CD4-positive, alpha-beta T cell treated with Interleukin-6 for 4 hours (primary cell): ENCODE measurements at places on chromosomes 2 and 18.

DNA sequence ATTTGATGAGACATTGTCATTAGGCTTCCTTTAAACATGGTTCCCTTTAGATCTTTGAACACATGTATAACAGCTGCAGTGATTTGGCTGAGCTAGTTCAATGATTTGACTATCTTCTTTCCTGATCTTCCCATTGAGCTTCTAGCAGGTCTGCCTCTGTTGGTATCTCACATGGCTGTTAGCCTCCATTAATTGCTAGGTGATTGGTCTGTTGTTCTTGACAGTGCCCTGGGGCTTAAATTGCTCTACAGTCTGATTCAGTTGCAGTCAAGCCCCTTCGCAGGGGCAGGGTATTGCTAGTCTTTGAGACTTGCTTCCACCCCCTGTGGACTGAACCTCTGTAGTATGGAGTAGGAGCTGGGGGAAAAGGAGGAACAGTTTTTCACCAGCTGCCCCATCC, 24.1 kb downstream of the SKA1 start:
- no peak for DNase-seq

DNA sequence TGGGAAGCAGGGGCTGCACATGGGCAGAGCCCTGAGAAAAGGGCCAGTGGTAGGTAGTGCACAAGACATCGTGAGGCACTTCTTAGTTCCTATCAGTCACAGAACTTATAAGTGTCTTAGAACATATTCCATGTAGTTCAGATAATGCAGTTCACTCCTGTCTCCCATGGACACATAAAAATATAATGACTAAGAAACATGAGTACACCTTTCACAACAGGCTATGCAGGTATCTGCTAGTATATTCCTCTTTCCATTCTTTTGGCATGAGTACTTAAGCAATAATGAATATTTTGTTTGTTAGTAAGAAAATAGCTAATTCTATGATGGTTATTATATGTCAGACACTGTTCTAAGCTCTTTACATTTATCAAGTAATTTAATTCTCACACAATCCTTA, 808.4 kb downstream of the BCL11A start:
- DNase-seq, result no peak

GRCh38 chr2:223048519-223048918, 3.5 kb upstream of the KCNE4 start:
- no peak for DNase-seq

GRCh38 chr18:75285876-75286275, 75.3 kb downstream of the TSHZ1 start:
- DNase-seq, result no peak

- no peak for DNase-seq
Measured at GRCh38 chr2:43082111-43082894, 144.1 kb downstream of the ZFP36L2 start.

DNA sequence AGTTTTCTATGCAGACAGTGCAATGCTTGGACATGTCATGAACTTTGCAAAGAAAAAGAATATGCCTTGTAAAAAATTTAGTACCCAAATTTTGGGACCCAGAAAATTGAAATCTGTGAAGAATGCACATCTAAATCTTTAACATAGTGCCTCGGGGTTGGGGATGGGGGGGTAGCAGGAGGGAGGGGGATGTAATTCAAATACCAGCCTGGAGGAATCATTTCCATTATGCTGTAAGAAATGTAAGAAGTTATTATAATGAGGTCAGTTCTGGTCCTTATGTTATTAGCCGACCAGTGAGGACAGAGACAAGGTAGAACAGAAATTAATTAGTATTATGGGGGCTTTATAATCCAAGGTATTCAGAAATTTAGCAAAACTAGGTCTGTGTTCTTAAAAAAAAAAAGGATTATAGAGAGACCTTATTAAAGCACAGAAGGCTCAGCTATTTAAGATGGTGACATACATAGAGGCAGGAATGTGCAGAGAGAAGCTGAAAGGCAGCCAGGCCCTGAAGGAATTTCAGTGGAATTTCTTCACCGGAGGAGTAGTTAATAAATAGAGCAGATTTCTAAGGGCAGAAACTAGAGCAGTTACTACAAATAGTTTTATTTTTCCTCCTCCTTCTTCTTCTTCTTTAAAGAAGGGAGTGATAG, 89.0 kb upstream of the RBMS1 start:
- no peak for DNase-seq

DNA sequence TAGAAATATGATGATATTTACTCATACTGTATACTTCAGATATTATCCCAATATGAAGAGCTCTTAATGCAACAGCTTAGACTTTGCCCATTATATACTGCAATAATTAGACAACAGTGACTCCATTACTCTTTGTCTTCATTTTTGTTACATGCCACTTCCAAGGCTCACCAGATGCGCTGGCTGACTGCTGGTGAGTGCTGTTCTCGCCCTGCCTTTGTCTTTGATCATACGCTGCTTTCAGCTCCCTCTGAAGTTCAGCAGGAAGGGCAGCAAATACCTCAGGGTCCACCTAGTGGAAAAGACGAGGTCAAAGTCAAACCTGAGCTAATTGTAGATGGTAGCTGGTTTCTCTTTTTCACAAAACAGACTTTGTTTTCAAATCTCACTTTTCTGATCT, 66.3 kb downstream of the EIF5B start:
- no peak for DNase-seq

- DNase-seq, result no peak
Measured at GRCh38 chr2:176038694-176039093, 36.6 kb upstream of the LNPK start.

DNA sequence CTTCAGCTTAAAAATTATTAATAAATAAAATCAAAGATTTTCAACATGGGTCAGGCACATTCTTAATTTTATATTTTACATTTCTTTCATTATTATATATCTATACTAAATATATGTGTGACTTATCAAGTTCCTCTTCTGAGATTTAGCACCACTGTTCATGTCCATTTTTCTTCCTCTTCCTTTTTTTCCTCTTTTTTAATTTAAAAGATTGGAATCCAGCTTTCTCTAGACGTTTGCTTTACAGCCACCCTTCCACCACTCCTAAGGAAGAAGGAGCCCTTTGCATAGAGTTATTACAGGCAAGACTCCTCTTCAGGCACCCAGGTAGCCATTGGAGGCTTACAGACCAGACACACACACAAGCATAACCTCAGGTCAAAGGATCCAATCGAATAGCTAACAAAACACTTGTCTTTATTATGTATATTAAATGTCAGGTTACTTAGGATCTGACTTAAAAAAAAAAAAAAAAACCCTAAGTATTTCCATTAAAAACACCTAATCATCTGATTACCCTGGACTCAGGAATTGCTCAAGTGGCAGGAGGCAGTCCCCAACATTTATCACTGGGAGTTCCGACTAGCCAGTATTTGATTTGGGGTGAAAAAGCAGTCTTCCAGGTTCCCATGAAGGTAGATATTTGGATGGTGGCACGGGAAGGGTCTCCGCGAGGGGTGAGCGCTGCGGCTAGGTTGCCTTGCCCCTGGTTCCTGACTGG, 2.4 kb upstream of the ZEB2 start:
- no peak for DNase-seq

DNA sequence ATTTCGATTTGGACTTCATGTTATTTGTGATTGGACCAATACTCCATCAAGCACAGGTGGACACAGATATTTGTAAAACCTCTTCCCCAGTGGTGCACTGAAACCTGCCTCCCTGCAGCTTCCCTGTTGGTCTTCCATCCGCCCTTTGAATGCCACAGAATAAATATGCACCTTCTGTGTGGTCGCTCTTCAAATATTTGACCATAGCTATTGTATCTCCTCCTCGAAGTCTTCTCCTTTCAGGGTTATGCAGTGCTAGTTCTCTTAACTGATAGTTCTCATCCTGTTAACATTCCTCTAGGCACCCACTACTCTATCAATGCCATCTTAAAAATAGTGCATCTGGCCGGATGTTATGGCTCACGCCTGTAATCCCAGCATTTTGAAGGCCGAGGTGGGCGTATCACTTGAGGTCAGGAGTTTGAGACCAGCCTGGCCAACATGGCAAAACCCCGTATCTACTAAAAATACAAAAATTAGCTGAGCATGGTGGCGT, 12.5 kb downstream of the SPATS2L start:
- DNase-seq, result no peak

GRCh38 chr2:2748399-2749205, 417.5 kb upstream of the MYT1L start:
- DNase-seq, result no peak

DNA sequence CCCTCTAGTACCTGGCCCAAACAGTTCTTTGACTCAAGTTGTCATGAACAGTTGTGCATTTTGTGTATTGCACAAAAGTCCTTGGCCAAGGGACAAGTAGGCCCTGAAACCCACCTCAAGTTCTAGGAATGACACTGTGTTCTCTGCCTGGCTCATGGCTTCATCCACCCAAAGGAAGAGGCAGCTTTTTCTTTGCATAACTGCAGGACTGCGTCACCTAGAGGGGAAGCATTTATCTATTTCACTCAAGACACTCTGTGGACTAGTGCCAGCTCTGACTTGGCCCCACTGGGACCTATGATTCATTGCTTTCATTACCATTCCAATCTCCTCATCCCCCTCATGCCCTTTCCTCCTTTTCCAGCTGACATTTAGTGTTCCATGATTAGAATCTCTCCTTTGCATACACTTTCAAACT, 119.3 kb upstream of the SIX2 start:
- DNase-seq, result no peak

DNA sequence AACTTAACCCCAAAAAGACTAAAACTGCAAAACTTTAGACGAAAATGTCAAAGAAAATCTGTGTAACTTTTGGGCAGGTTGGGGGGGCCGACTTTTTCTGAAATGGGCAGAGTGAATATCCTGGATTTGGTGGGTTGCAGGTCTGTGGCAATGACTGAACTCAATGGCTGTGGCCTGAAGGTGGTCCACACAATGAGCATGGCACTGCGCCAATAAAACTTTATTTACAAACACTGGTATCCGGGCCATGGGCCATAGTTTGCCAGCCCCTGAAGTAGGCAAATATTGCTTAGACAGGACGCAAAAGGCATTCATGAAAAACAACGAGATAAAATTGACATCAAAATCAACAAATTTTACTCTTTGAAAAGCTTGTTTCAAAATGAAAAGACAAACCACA, 66.2 kb downstream of the RTP5 start:
- DNase-seq, result no peak

DNA sequence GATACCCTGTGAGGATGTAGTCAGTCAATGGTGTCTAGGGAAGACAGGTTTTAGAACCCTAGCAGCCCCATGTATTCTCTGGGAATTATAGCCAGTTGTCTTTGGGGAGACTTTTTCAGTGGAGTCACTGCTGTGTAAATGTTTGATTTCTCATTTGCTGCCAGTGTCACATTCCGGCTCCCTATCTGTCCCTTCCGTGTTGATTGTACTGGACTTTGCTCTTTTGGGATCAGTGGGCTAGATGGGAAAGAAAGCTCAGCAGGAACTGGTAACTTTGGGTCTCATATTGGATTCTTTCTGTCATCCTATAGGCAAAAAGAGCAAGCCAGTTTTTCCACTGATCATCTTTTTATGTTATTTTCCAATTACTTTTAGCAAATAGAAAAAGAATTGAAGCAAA, 70.1 kb downstream of the GTF3C3 start:
- DNase-seq, result no peak

DNA sequence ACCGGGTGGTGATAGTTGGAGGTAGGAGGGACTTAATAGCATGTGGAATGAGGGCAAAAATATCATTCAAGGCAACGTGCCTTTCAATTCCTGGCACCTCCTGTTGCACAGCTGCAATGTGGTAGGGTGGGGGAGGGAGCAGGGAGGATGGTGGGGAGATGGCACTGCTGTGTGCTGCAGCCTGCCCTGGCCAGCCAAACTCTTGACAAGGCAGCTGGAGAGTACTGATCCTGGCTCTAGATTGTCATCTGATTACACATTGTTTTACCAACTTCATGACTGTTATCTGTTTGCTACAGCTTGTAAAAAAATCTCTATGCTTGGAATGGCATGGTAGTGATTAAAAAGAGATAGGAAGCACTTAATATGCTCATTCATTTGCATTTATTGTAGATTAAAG, 47.7 kb downstream of the PLCL1 start:
- DNase-seq, result no peak

DNA sequence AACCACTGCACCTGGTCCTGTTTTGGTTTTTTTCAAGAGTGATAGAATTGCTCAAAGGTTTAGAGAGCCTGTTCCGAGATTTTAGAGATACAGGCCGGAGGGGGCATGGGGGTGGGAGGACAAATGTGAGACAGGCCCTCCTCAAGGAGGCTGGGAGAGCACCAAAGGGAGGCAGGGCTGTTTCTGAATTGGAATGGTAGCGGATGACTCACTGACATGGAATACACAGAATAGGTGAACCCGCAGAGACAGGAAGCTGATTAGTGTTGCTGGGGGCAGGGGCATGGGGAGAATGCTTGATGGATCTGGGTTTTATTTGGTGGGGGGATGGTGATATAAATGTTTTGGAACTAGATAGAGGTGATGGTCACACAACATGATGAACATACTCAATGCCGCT, 111.0 kb upstream of the MGAT5 start:
- no peak for DNase-seq

DNA sequence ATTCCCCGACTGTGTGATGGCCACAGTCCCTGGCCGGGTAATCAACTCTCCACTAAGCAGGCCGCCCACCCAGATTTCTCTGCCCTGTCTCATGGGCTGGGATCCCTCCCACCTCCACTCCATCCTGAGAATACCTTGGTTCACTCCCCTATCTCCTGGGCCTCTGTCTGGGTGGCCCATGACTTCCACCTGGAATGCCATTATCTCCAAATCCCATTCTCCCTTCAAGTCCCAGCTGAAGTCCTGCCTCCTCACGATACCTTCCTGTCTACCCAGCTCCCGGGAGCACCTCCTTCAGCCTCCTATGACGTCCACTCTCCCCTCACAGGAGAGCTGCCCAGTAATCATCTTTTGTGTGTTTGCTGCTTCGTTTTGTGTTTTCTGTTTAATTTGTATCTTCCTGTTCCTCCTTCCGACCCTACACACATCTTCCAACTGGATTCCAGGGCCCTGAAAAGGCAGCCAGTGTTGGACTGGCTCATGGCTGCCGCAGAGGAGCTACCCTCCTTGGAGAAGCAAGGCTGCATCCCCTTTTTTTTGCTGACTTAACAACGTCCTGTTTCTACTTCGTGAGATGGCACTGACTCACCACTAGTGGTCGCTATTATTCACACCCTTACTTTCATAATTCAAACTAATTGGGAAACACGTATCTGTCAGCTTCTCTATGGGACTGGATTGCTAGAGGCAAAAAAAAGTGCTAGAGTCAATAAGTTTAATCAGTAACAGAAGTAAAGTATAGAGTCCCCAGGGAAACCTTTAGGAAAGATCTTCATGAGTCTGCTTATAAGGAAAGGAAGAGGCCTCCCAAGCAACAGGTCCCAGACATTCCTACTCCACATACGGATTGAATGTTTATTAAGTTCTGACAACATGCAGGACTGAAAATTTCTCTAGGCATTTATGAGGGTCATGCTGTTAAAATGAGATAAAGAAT, 171.9 kb upstream of the GATA6 start:
- no peak for DNase-seq
